NCI-H446 (cell line): ENCODE measurements at places on chromosomes 2 and 18.
A peak's percentile ranks its signal among the peaks of the same experiment; 100 is the strongest.

- DNase-seq: peak; percentile 83
Measured at GRCh38 chr2:27703638-27704341, 40.1 kb downstream of the SLC4A1AP start.

DNA sequence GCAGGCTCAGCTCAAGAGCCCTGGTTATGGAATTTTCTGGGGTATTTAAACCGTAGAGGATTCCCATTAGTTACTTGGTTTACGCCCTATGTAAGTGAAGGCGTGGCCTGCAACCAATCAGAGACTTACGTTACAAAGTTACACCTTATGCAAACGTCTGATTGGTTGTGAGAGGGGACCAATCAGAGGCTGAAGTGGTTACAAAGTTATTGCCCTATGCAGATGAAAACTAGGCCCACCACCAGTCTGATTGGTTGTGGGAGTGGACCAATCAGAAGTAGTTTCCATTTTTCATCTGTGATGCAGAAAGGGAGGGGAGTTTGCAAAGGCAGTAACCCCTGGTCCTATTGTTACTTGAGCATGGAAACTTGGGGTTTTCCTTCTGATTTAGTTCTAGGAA, 49.1 kb downstream of the DLGAP1 start:
- DNase-seq: no peak

DNA sequence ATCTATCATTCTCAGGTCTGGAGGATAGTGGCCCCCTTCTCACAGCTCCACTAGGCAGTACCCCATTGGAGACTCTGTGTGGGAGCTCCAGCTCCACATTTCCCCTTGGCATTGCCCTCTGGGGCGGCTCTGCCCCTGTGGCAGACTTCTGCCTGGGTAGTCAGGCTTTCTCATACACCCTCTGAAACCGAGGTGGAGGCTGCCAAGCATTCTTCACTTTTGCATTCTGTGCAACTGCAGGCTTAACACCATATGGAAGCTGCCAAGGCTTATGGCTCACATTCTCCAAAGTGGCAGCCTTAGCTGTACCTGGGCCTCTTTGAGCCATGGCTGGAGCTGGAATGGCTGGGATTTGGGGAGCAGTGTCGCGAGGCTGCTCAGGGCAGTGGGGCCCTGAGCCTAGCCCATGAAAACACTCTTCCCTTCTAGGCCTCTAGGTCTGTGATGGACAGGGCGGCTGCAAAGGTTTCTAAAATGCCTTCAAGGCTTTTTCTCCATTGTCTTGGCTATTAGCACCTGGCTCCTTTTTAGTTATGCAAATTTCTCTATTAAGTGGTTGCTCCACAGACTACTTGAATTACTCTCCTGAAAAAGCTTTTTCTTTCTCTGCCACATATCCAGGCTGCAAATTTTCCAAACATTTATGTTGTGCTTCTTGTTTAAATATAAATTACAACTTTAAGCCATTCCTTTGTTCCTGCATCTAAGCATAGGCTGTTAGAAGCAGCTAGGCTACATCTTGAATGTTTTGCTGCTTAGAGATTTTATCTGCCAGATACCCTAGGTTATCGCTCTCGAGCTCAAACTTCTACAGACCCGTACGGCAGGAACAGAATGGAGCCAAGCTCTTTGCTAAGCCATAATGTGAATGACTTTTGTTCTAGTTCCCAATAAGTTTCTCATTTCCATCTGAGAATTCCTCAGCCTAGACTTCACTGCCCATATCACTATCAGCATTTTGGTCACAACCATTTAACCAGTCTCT, 206.5 kb downstream of the CPS1 start:
- DNase-seq: no peak

DNA sequence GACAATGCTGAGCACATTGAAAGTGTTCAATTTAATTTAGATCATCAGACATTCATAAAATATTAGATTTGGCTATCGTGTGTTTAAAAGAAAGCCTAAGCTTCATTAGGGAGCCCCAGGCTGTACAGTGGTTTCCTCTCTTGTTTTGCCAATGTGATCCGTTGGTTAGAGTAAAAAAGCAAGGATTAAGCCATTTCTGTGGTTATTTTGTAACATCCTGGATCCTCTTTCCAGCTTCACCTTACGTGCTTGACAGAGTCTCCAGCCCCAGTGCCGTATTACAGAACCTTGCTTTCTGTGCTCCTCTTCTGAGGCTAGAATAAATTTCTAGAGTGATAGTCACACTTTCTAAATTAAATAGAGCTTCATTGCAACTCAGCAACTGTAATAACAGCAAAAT, 289.3 kb upstream of the LINC00305 start:
- no peak for DNase-seq

DNA sequence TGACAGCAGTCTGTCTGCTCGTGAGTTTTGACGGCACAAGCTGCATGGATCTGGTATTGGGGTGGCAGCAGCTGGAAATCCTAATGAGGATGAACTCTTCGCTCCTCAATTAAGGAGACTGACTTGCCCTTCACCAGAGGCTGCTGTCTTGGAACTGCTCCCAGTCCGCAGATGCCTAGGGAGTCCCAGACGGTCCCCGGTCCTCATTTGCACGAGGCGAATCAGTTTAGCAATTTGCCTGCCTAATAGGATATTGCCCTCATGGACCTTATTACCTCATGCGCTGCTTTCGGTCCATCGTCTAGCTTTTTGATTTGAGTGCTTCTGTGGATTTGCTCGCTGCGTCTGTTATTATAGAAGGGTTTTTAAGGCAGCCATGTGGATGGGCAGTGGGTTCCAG, 40.6 kb downstream of the ASAP2 start:
- DNase-seq: peak; percentile 62

- DNase-seq: peak; percentile 96
Measured at GRCh38 chr18:48441405-48441881, 32.3 kb upstream of the ZBTB7C start.

DNA sequence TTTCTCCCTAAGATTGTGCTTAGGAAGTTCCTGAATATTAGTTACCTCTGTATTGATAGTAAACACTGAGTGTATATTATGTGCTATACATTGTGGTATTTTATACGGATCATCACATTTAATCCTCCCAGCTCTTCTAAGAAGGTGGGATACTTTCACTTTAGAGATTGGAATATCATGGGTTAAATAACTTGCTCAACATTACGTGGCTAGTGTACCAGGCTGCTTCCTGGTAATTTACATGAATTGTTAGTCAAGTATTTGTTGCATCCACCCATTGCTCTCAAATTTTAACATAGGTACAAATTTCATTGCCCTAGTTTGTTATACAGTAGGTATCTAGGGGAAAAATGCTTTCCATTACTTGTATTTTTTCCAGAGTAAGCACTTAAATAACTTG, 21.4 kb downstream of the FAM98A start:
- DNase-seq: no peak

GRCh38 chr18:48680339-48681250, 141.8 kb downstream of the CTIF start:
- no peak for DNase-seq

DNA sequence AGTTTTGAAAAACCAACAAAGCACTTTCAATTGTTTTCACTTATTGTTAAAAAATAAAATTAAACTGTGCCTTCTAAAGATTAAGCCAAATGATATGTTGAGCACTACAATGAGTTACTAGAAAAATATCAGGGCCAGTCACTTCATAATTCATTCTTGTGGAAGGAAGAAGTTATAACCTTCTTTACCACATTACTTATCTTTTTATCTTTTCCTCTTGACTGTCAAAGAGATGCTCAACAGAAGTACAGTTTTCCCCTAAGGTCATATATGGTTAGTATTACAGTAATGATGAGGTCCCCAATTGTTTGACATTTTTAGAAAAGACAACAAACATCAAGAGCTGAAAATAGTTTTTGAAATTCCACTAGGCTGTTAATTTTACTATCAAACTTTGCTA, 9.4 kb downstream of the PELI1 start:
- no peak for DNase-seq

DNA sequence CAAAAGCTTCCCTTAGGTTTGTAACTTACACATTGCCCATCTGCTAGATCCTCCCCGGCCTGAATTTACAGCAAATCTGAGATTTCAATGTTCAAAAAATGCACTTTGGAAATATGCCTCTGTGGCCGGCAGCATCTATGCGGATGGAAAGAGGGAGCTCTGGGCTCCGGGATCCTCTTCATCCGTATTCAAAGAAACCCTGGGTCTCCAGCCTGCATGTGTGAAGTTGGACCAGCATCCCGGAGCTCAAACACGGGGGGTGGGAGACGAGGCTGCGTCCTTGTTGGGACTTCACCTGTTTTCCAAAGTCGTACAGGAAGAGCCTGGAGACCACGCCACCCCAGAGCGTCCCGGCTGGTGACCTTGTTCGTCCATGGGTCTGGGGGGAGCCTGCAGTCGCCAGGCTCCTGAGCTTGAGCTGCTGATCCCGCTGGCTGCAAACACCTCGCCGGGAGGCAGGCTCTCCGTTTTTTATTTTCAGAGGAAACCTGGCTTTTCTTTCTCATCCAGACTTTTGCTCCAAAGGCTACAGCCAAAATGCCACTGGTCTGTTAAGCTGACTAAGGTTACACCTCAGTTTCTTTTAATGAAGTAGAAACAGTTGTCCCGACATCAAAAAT, 77.4 kb downstream of the PTGR3 start:
- no peak for DNase-seq
